ENCODE measurements at places on chromosomes 16 and 17.

DNA sequence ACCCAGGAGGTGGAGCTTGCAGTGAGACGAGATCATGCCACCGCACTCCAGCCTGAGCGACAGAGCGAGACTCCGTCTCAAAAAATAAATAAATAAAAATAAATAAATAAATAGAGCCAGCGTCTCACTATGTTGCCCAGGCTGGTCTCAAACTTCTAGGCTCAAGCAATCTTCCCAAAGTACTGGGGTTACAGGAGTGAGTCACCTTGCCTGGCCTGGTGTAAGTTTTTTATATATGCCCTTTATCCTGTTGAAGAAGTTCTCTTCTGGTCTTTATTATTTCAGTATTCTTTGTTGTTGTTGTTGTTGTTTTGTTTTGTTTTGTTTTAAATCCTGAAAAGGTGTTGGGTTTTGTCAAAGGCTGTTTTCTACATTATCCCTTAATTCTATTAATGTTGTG, 30.1 kb upstream of the ABCC1 start:
- no peak for DNase-seq

- no peak for DNase-seq
Measured at GRCh38 chr16:65213866-65214595, 92.2 kb upstream of the CDH11 start.

- DNase-seq: no peak
Measured at GRCh38 chr16:53571763-53572162, 68.8 kb upstream of the AKTIP start.

DNA sequence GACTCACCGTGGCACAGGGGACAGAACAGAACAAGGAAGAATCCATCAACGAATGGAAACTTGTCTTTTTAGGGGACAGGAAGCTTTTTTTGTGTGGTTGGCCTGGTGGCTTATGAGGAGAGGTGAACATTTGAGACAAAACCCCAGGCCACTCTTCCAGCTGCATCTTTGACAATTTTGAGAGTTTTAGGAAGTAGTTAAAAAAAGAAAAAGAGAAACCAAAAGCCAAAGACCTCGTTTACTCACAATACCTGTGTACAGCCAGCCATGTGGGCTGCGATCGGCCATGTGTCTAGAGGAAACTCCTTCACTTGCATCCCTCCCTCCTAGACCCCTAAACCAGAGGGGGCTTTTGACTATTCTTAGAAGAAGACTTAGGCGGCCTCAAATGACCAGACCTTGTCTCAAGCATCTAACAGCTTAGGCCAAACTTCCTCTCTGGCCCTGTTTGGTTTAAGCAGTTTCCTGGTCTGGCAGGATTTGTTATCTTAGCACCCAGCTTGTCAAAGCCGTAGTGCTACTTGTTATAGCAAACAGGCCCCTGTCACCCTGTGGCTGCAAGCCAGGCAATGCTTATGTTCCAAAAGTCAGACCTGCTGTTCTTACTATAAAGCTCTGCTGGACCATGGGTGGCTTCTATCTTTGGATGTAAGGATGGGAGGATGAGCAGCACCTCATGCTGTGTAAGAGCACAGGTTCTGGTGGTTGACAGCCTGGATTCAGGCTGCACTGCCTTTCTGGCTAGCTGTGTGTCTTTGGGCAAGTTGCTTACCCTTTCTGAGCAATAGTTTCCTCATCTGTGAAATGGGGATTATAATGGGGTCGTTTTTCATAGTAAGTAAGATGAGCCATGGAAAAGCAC, 17.7 kb downstream of the KSR1 start:
- DNase-seq: no peak

GRCh38 chr16:81745704-81746558, 33.2 kb upstream of the PLCG2 start:
- DNase-seq: no peak

DNA sequence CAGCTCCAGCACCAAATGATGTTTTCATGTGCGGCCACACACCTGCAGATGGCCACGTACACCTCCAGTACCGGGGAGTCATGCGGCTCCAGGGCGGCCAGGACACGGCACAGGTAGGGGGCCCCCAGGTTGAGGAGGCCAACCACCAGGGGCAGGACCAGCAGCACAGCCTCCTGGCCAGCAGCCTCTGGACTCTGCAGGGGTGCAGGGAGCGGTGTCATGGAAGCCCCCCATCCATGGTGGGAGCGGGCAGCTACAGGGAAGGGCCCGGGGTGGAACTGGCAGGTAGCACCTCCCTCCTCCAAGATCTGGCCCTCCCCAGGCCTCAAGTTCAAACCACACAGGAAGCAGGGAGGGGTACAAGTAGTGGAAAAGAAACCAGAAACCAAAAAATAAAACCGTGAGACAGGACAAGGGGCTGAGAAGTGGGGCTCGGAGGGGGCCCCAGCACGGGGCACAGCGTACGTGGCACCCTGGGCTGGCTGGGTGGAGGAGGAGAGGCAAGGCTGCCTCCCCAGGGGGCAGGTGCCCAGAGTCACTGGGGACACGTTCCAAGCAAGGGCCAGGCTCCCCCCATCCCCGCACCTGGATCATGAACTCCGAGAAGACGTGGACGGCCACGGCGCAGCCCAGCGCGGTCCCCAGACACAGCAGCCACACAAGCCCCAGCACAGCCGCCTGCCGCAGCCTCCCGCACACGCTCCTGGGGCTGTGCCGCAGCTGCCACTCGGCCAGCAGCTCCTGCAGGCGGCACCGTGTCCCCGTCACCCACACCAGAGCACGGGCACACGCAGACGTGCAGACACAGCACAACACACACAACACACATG, 7.4 kb downstream of the TMC6 start:
- DNase-seq: no peak

DNA sequence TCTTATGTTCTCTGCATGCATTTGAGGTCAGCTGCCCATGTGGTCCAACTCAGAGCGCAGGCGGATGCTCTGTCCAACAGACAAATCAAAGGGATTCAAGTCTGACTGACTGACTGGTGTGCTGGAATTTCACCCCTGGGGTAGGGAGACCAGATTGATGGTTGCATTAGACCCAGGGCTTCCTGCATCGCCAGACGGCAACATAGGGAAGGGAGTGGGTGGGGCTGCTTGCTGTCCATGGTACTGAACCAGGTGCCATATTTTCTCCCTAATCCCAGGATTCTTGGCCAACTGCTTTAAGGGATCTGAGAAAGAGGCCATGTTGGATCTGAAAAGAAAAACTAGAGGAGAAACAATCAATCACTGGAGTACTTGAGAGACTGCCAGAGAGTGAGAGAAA, 332.0 kb downstream of the XYLT1 start:
- DNase-seq: peak; percentile 4

DNA sequence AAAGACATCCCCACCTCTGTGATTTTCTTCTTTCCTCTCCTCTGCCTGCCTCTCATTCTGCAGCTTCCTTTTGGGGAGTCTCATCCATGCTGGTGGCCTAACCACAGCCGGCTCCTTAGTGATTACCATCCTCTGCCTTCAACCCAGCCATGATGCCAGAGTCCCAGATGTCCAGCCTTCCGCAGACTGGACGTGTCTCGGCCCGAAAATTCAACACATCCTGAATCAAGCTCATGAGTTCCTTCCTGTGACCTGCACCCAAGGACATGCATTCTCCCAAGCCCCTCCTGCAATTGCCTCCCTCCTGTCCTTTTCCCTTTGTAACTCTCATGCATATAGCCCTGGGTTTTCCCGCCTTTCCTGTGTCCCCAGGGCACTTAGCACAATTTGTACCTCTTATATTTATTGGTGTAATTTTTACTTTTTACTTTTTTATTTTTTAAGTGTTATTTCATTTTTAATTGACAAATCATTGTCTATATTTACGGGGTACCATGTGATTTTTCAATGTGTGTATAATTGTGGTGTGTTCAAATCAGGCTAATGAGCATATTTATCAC, 1.2 kb upstream of the SLC13A5 start:
- DNase-seq: no peak

DNA sequence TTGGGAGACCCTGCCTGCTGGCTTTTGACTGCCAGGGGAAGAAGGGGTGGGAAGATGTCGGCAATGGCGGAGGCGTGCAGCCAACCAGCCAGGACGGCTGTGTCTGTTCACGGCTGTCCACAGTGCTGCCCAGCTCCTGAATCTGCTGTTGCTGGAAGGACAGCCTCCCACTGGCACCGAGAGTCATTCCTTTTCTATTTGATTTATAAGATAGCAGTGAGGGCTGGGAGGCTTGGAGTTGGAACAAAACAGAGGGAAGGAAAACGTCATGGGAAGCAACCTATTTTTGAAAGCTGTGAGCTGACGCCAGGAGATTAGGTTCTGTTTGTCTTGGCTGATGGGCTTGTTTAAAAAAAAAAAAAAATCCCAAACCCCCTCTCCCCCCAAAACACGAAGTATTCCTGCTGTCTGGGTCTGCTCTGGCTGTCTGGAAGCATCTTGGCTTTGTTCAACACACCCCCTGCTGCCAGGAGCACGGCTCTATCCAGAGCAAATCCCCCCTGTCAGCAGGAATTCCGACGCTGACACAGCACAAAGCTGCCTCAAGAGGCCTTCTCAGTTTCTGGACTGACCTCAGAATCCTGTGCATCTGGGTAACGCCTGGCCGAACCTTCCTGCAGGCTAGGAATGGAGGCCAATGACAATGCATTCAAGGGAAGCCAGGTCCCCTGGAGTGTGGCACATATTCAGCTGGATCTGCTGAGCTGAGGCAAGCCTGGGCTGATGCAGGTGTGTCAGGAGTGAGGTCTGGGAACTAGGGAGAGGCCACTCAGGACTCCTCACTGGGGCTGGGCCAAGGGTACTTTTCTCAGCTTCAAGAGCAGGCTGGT, 41.0 kb upstream of the SREBF1 start:
- DNase-seq: peak; percentile 71

GRCh38 chr17:37050920-37051319, 102.2 kb downstream of the AATF start:
- DNase-seq: no peak

DNA sequence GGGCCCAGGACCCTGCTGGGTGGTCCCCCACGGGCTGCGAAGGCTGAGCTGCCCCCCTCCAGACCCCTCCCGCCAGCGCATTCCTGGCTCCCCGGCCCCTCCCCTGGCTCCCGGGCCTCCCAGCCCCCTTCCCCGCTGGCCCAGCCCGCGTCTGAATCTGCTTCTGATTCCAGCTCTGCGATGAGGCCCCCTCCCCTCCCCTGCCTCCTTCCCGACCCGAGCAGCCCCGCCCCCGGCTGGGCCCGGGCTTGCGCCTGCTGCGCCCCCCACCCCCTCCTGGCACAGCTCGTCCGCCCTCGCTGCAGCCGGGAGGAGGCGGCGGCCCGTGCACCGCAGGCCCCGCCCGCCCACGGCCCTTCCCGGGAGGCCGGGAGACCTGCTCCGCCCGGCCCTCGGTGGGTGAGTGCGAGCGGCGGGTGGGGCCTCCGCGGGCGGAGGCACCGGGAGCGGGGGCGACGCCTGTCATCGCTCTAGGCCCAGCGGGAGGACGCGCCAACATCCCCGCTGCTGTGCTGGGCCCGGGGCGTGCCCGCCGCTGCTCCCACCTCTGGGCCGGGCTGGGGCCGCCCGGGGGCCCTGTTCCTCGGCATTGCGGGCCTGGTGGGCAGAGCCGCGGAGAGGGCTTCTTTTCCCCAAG, at the start of gene NTN3:
Gene NTN3, plus strand, starts transcription at position 282 of the 637 bp plus-strand sequence. CDS start 405 bp downstream, outside the sequence.
- DNase-seq: no peak

DNA sequence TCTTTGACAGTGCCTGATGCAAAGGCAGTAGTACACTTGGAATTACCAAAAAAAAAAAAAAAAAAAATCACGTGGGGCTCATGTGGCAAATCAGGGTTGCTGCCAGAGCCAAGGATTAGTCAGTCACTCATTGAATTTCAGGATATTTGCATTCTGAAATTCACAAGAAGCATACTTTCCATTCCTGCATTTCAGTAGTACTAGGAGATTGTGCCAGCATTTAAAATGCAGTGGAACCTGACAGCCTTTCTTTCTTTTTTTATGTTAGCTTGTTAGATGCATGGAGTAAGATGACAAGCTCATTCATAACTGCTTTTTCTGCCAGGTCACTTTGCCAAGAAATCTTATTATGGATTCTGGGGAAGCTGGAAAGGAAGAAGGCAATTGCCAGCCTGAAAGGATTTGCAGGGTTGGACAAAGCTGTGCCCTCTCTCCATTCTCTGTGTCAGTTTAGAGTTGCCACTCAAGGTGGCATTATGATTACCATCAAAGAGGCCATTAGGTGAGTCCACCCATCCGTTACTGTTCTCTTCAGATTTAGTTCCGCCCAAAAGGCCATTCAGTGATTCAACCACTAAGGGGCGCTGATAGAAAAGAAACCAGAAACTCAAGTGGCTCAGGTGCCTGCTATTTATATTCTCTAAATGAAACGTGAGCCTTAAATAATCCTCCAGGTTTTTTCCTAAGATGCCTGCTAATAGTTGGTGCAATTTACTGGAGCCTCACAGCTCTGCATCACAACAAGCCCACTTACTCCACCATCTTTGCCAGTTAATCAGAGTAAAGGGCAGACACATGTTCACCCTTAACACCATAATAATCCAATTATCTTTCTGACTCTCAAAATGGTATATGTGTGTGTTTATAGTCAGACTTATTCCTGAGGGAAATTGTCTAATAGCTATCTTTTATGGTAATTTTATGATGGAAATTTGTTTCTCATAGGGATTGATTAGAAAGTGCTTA, 59.0 kb downstream of the TANGO6 start:
- peak; percentile 57 for DNase-seq

DNA sequence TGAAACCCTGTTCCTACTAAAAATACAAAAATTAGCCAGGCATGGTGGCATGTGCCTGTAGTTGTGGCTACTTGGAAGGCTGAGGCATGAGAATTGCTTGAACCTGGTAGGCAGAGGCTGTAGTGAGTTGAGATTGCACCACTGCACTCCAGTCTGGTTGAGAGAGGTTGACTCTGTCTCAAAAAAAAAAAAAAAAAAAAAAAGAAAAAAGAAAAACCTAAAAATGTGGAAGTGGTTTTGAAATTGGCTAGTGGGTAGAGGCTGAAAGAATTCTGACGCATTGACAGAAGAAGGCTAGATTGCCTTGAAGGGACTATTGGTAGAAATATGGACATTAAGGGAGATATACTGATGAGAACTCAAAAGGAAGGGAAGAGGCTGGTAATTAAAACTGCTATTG, 33.6 kb upstream of the CPPED1 start:
- DNase-seq: no peak

GRCh38 chr17:58176200-58176599, 9.4 kb downstream of the OR4D2 start:
- no peak for DNase-seq

GRCh38 chr16:19919142-19919541, 34.5 kb upstream of the GPRC5B start:
- no peak for DNase-seq

- no peak for DNase-seq
Measured at GRCh38 chr17:34275881-34276280, 5.9 kb downstream of the CCL7 start.
